ENCODE measurements at places on chromosomes 5 and 9.

- no peak for DNase-seq
These were observed 199.8 kb upstream of the MVB12B start for GRCh38 chr9:126126807-126127206.

DNA sequence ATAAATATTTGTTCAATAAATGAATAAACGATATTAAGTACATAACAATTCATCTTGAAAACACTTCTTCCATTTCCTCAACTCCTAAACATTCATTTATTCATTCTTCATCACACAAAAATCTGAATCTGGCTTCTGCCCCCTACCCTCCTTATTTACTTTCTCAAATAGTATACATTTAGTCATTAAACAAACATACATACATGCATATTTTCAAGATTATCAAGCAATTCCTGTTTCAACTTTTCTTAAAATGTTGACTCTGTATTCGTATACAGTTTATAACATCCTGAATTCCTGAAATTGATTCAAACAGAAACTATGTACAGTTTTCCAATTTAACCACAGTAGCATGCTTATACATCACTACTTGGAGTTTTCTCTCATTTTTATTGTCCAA lies 129.0 kb downstream of the MUSK start:
- DNase-seq, result peak; percentile 76

DNA sequence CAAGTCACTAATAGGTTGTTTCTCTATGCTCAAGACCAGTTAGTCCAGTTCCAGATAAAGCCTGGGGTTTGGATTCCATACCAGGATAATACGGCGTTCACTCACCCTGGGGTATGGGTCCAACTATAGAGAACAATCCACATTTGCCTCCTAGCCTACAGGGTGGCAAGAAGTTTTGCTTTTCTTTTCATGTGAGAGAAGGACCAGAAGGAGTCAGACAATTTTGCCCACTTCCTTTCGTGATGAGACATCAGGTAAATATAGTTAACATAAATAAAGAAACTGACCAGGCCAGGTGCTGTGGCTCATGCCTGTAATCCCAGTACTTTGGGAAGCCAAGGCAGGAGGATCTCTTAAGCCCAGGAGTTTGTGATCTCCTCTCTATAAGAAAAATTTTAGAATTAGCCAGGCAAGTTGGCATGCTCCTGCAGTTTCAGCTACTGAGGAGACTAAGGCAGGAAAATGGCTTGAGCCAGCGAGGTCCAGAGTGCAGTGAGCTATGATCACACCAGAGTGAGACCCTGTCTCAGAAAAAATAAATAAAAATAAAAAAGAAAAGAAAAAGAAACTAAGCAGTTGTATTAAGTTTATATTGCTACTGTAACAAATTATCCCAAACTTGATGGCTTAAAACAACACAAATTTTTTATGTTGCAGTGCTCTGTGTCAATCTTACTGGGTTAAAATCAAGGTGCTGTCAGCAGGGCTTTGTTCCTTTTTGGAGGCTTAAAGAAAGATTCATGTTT lies 7.5 kb upstream of the REEP5 start:
- DNase-seq, result no peak

DNA sequence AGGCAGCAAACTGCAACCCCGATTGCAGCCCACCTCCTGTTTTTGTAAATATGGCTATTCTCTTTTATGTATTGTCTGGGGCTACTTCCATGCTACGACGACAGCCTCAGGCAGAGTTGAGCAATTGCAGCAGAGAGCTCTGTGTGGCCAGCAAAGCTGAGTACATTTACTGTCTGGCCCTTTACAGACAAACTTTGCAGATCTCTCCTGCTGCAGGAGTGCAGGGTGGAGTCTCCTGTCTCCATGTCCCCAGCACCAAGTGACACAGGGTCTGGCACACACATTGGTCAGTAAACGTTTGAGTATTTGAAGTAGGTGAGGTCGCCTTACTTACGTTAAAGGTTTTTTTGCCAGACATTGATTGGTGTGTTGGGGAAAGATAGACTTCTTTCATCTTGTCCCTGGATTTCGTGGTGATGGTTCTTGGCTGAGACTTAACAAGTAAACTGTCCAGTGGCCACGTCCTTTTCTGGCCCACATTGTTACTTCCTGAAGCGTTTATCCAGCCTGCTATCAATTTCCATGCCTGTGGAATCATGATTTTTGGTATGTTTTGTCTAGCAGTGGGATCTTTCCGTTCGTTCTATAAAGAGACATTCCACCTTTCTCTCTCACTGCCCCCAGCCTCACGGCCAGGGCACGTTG lies 27.2 kb downstream of the PRRC2B start:
- peak; percentile 58 for DNase-seq

- no peak for DNase-seq
These were observed 33.4 kb upstream of the CDC42SE2 start for GRCh38 chr5:131230406-131230805.

- DNase-seq, result no peak
These were observed 61.7 kb downstream of the LIFR start for GRCh38 chr5:38494763-38495162.

DNA sequence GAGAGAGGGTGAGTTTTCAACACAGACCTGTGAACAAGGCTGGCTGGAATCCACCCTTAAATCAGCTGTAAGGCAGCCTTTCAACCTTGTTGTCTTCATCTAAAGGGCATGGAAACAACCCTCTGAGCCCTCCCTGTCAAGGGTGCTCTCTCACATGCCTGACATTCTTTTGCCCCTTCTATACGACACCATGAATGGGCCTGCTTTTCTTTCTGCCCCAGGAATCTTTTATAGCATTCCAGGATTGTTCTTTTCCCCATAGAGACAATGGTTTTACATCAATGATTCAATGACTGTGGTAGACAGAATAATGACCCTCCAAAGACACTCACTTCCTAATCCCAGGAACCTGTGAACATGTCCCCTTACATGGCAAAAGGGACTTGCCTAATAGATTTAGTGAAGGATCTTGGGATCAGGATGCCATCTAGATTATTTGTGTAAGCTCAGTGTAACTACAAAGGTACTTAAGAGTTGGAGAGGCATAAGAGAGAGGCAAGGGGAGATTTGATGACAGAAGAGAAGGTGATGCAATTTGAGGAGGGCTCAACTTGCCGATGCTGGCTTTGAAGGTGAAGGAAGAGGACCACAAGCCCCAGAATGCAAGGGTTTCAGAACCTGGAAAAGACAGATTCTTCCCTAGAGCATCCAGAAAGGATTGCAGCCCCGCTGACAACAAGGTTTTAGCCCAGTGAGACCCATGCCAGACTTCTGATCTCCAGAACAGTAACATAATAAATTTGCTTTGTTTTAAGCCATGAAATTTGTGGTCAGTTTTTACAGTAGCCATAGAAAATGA lies 29.2 kb upstream of the HMHB1 start:
- DNase-seq, result no peak

DNA sequence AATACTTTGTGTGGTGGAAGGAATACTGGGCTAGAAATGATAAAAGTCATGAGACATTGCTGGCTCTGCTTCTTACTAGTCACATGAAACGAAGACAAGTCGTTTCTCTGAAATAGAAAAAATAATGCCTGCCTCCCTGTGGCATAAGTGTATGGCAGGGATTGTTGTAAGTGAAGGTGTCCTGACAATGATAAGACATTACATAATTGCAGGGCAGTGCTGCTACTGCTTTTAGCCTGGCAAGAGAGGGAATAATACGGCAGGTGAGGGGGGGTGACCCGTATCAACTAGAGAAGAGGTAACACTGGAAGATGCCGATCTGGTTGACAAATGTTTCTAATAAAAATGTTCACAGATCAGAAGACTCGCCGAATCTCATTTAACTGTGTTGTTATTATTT lies 314.3 kb downstream of the KIAA0825 start:
- DNase-seq, result no peak

DNA sequence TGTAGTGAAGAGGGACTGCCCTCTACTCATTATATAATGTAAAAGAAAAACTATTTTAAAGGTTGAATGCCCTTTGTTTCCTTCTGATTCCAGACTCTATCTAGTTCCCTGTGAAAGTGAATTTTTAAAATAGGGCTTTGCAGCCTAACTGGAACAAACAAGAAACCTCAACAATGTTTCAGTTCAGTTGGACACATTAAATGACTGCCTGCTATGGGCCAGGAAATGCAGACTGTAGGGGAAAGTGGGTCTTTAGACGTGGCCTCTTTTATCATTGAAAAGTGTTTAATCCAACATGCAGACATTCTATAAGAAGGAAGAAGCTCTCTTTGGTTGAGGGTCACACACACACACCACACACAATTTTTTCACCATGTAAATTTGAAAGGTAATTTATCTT lies 289.1 kb downstream of the ICE1 start:
- no peak for DNase-seq

GRCh38 chr5:57779383-57780223 lies 297.0 kb upstream of the ACTBL2 start:
- DNase-seq, result peak; percentile 53

- DNase-seq, result no peak
These were observed 50.7 kb upstream of the C6 start for GRCh38 chr5:41264019-41264418.

GRCh38 chr5:181166812-181167733 lies 19.7 kb downstream of the OR2V2 start:
- DNase-seq, result no peak

GRCh38 chr9:101073122-101073521 lies 44.6 kb downstream of the PLPPR1 start:
- no peak for DNase-seq

DNA sequence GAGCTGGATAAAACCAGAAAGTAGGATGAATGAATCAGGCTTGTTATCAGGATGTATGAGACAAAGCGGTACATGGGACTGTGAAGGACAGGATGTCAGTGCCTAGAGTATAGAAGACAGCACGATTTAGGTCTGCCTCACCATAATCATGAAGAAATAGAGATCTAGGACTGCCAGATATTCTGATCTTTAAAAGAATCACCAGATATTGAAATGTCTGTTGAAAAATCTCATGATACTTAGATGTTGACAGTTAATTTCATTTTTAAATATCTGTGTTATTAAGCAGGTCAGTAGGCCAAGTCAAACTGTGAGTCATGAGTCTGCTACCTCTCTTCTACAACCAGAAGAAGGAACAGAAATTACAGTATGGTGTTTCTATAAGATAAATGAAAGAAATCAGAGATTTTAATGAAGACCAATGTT lies 65.0 kb downstream of the ST8SIA4 start:
- no peak for DNase-seq

- DNase-seq, result peak; percentile 24
These were observed 662.4 kb downstream of the DTWD2 start for GRCh38 chr5:118325931-118326330.

GRCh38 chr5:55363856-55364255 lies 56.1 kb downstream of the MTREX start:
- no peak for DNase-seq

- DNase-seq, result no peak
These were observed 661.5 kb downstream of the TLE4 start for GRCh38 chr9:80233102-80233843.

DNA sequence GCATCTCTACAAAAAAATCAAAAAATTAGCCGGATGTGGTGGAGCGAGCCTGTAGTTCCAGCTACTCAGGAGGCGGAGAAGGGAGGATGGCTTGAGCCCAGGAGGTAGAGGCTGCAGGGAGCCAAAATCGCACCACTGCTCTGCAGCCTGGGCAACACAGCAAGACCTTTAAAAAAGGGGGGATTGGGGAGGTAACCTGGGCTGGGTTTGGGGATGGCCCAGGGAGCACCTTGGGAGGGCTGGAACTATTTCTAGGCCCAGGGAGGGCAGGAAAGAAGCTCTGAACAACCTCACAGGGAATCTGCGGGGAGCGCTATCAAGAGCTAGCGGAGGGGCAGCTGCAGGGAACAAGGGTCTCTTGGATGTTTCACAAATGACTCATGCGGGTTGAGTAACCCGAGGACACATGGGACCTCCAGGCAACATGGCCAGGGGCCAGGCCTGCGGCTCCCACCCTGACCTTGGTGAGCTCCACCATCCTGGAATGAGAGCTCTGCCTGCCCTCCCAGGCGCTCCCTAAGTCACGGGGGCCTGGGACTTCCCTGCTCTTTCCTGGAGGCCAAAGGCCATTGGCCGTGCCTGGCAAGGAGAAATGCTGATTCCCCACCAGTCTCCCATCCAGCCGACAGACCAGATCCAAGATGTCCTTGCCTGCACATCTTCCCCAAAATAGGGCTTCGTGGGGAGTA lies 23.4 kb downstream of the SARDH start:
- no peak for DNase-seq

Data from fibroblast of gingiva (primary cell).